Natural killer cell treated with Interleukin-12 subunit alpha and Interleukin-12 subunit beta and Interleukin-15 and Interleukin-18, amount 100 ng/mL, for 72 hours (primary cell): ENCODE measurements at places on chromosomes 13 and 19. TPM values are rescaled to one million over a fixed set of nuclear protein-coding genes. Genes with fewer than 3 reads are reported as not detected.

MCOLN1 gene
- 26.0 TPM for total RNA-seq

ELSPBP1 gene
- not detected for total RNA-seq

MCEMP1 gene
- total RNA-seq, result not detected

GSX1 gene
- not detected for total RNA-seq

TBXA2R gene
- not detected for total RNA-seq

SLITRK5 gene
- 0.02 TPM for total RNA-seq

PLK5 gene
- not detected for total RNA-seq

AXL gene
- total RNA-seq, result not detected

LGI4 gene
- not detected for total RNA-seq

UBE2L5 gene
- total RNA-seq, result not detected
